GM23248 (cell line): ENCODE measurements at places on chromosomes 2 and 18.
A peak's percentile ranks its signal among the peaks of the same experiment; 100 is the strongest.

GRCh38 chr18:75384144-75384543 lies 43.4 kb downstream of the SMIM21 start:
- no peak overlapping the region for H3K4me3 ChIP-seq
- no peaks in the 10 kb centered on the region for H3K36me3 ChIP-seq
- H3K27ac ChIP-seq = no peak overlapping the region
- DNase-seq = no peak
- H3K4me1 ChIP-seq = no peaks in the 10 kb centered on the region
- H3K27me3 ChIP-seq = peaks cover 10% of the 10 kb centered on the region; the same call in 1 of the 2 replicates

DNA sequence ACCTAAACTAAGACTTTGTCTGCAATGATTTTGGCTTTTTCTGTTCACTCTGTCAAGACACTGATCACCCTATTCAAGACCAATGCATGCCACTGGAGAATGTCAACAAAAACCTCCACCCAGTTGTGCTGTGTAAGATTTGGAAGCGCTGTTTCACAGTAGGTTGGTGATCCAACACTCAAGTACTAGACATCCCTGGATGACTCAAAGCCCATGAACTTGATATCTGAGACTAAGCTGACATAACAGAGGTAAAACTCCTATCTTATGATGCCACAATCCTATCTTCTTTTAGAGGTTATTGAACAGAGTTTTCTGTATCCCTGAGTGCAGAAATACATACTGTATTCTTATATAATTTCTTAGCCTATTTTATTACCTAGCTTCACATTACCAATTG lies 251.3 kb upstream of the ETAA1 start:
- no peaks in the 10 kb centered on the region for H3K27me3 ChIP-seq
- no peaks in the 10 kb centered on the region for H3K36me3 ChIP-seq
- H3K4me3 ChIP-seq = no peak overlapping the region
- no peak for DNase-seq
- H3K27ac ChIP-seq = no peak overlapping the region

GRCh38 chr2:134736167-134736880 lies 17.5 kb upstream of the TMEM163 start:
- no peaks in the 10 kb centered on the region for H3K27me3 ChIP-seq
- DNase-seq = peak; percentile 47
- H3K36me3 ChIP-seq = no peaks in the 10 kb centered on the region
- H3K4me3 ChIP-seq = no peak overlapping the region

GRCh38 chr2:141589314-141589713 lies 541.5 kb downstream of the LRP1B start:
- no peak overlapping the region for H3K4me3 ChIP-seq
- H3K27me3 ChIP-seq = no peaks in the 10 kb centered on the region

DNA sequence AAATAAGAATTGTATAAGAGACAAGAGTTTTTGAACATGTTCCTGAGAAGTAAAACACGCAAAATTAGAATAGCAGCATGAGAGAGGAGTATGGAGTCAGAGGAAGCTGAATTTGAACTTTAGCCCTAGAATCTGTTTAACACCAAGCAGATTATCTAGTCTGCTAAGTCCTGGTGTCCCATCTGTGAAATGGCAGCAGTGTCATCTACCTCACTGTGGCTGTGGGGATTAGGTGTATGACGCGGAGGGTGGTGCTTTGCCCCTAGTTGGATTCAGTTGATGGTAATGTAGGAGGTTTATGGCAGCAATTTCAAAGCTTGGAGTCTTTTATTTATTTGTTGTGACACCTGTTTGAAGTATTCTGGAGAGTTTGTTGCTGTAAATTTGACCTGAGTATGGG lies 79.2 kb downstream of the ZNF532 start:
- H3K27me3 ChIP-seq = no peaks in the 10 kb centered on the region
- H3K4me1 ChIP-seq = no peaks in the 10 kb centered on the region
- peaks cover 12% of the 10 kb centered on the region; the same call in 1 of the 2 replicates for H3K36me3 ChIP-seq
